ENCODE measurements at places on chromosomes 3 and 15. TPM values are rescaled to one million over a fixed set of nuclear protein-coding genes. Genes with fewer than 3 reads are reported as not detected.

The IMPG2 gene
- total RNA-seq: not detected

The PRR20G gene
- 0.80 TPM for total RNA-seq

The TUSC7 gene
- not detected for total RNA-seq

The MKRN3 gene
- 2.6 TPM for total RNA-seq

The PFN2 gene
- 149 TPM for total RNA-seq

The GPR171 gene
- not detected for total RNA-seq

The ASB14 gene
- not detected for total RNA-seq
